DMS153 (cell line): ENCODE measurements at places on chromosomes 12 and 14.
A peak's percentile ranks its signal among the peaks of the same experiment; 100 is the strongest.

DNA sequence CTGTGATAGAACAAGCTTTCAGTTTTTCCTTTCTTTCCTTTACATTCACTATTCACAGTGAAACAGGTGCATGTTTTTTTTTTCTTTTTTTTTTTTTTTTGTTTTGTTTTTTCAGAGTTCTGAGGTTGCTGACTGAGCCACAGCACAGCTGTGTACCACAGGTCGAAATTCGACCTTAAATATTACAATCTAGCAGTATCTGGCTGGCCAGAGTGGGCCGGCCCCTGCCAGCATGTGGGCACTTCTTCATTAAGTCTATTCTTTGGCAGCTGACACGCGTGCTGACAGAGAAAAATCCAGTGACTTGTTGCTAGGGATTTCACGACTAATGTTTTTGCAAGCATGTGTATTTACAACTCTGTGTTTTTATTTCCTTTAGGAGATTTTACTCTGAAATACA, 33.9 kb downstream of the FBXO33 start:
- DNase-seq = no peak

DNA sequence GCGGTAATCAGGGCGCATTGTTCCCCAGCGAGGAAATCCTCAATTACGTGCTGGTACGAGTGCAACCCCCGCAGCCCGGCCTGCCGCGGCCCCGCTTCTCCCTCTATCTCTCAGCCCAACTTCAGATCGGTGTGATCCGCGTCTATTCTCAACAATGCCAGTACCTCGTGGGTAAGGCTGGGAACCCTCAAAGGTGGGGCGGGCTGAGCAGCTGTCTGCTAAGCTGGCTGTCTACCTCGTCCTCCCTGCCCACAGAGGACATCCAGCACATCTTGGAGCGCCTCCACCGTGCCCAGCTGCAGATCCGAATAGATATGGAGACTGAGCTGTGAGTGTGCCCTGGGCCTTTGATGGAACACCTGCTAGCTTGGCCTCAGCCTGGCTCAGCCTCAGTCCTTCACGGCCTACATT, 996 bp downstream of the REC8 start:
- DNase-seq = no peak

DNA sequence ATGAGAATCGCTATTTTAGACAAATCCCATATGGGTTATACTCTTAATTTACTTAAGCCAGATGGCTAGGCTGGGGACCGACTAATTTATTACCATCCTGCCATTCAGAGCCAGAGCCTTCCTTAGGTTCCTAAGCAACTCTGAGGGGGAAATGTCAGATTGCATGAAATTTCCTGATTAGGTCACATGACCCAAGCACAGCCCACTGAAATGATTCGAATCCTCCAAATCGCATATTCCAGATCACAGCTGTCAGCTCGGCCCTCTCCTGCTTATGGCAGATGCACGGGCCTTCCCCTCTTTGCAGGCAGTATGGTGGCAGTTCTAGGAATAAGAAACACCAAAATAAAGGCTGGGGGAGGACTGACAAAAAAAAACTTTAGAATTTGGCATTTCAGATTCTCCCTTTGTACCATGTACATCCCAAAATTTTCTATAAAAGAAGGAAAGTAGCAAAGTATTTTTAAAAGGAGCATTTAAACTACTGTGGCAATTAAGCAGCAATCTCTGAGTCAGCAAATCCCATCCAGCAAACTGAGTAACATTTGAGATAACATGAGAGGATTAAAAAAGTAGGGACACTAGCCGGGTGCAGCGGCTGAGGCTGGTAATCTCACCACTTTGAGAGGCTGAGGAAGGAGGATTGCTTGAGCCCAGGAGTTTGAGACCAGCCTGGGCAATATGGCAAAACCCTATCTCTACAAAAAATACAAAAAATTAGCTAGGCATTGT, 30.5 kb upstream of the NUDT4 start:
- no peak for DNase-seq

- peak; percentile 76 for DNase-seq
Measured at GRCh38 chr12:78101113-78101876, 270.6 kb downstream of the NAV3 start.

- no peak for DNase-seq
Measured at GRCh38 chr12:106601496-106601895, 18.7 kb downstream of the RFX4 start.

GRCh38 chr12:58268069-58268468, 326.7 kb downstream of the ATP23 start:
- no peak for DNase-seq

- no peak for DNase-seq
Measured at GRCh38 chr12:68185598-68185997, 26.1 kb upstream of the IFNG start.

GRCh38 chr12:99287136-99287535, 360.4 kb upstream of the GARIN6 start:
- no peak for DNase-seq

DNA sequence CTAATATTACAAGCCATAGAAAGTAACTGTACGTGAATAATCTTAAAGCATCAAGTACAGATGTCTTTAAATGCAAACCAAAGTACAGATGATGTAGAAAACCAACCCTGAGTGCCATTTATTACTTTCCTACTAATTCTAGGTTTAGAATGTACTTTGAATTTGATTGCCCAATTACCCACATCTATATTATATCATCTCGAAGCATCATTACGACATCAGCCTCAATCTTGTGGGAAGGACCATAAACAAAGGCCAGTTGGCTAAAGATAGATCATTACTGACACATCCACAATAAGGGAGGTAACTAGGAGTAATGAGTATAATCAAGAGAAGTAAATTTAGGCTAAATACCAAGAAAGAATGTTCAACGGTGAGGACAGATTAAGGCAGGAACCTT, 478.9 kb downstream of the BCAT1 start:
- DNase-seq = no peak

GRCh38 chr12:102633981-102634605, 153.7 kb upstream of the IGF1 start:
- DNase-seq = no peak

DNA sequence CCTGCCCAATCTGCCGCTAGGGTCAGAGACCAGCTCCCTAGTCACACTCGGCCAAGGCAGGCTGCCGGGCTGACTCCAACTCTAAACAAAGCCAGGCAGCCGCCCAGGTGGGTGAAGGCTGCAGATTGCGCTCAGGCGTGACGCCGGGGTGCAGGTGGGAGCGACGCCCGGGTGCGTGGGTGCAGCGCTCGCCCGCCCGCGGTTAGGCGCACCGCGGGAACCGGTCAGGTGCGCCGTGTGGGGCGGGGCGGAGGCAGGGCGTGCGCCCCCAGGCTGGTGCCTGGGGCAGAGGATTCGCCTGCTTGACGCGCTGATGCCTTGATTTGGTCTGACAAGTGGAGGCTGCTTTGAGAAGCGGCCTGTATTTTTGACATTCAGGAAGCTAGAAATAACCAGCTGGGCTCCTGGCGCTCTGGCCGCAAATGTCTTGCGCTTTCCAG, 126.7 kb upstream of the HIF1A start:
- peak; percentile 28 for DNase-seq

DNA sequence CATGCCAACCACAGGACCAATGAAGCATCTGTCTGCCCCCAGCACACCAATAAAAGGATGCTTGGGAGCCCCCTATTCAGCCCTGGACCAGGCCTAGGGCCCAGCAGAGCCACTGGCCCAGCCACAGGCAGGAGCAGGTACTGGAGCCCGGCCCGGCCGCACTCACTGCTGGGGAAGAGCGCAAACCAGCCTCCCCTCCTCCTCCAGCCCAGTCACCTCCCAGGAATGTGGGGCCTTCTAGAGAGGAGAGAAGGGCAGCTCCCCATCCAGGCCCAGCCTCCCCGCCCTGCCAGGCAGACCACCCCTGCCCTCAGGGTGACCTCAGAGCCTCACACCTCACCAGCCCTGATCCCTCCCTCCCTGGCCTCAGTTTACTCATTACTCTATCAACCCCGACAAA, 56.2 kb downstream of the CCNK start:
- DNase-seq = no peak
